ENCODE measurements at places on chromosomes 4 and X. TPM values are rescaled to one million over a fixed set of nuclear protein-coding genes. Genes with fewer than 3 reads are reported as not detected.

FGF2 gene
- 3.0 TPM for total RNA-seq

SPANXA2 gene
- not detected for total RNA-seq

LRP2BP gene
- 0.24 TPM for total RNA-seq

FAM47E gene
- not detected for total RNA-seq

KIT gene
- 129 TPM for total RNA-seq

ARHGAP4 gene
- total RNA-seq, result 24.2 TPM

UGT2B10 gene
- total RNA-seq, result not detected

GPR143 gene
- total RNA-seq, result 10.9 TPM

S100G gene
- not detected for total RNA-seq

SMPX gene
- not detected for total RNA-seq

HSD17B10 gene
- 57.0 TPM for total RNA-seq

MAGED4 gene
- 4.6 TPM for total RNA-seq

CSN2 gene
- total RNA-seq, result not detected

CT55 gene
- not detected for total RNA-seq

DCAF8L2 gene
- not detected for total RNA-seq
